ENCODE measurements at places on chromosomes 1 and 21.

DNA sequence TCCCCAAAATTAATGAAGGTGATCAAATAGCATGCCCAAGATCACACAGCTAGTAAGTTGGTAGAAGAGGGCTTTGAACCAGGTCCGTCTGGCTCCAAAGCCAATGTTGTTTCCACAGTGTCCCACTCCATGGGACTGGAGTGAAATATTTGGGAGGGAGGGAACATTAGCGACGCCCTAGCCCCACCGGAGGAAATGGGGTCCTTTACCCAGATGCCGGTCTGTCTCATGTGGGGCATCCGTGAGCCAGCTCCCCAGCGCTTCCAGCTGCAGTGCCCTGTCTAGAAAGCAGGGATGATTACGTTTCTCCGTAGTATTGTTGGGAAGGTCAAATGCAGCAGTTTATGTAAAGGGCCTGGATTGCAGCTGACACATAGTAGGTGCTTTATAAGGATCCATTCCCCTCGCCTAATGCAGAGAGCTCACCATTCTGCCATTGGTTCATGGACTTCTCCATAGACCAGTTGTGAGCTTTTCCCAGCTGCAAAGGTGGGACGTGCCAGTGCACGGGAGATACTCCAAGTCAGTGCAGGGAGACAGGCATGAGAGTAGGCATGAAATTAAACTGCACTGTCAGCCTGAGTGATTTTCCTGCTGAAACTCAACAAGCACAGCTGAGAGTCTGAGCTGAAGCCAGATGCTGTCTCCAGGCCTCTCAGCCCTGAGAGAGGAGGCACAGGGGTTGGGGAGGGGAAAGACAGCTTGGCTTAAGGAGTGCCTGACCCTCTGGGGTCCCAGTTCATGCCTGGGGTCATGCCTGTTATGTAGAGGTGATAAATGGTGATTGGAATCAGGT, 24.7 kb downstream of the QSOX1 start:
- DNase-seq, result no peak

DNA sequence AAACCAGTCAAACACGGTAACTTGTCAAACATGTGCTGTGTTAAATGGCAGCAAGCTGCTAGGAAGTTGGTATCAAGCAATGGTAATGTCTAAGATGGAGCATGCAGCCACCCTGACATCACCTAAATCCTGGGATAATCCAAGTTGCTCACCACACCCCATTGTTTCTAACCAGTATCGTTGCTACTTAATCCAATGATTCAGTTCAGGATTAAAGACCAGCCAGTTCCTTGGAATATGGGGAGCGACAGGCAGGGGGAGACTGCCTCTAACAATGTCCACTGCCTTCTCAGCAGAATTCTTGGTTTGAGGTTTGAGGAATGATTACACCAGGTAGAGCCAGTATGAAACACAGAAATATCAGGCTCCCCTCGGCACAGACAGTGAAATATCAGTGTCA, 122.1 kb upstream of the IFFO2 start:
- DNase-seq, result no peak

GRCh38 chr1:11308699-11309224, 35.8 kb downstream of the UBIAD1 start:
- no peak for DNase-seq

DNA sequence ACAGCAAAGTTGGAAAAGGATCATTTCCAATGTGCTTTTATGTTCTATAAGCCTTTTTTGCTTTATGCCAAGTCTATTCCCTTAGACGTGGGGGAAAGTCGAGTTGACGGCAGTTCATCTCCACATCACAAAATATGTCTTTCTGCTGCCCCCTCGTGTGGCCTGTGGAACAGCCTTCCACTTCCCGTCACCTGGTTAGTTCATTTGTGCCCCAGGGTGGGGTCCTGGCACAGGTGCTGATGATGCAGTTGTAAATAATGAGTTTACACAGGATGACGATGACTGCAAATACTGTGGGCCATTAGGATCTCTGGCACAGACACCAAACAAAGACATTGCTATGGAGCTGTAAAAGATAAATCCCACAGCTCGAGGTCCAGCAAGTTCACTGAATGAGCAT, 10.0 kb upstream of the OTUD3 start:
- DNase-seq, result no peak

All from activated naive CD4-positive, alpha-beta T cell treated with Interleukin-2 at 50 U/mL for 16 hours (primary cell).